Glutamatergic neuron (in vitro differentiated cells): ENCODE measurements at places on chromosomes 13 and 19. TPM values are rescaled to one million over a fixed set of nuclear protein-coding genes. Genes with fewer than 3 reads are reported as not detected.

DNA sequence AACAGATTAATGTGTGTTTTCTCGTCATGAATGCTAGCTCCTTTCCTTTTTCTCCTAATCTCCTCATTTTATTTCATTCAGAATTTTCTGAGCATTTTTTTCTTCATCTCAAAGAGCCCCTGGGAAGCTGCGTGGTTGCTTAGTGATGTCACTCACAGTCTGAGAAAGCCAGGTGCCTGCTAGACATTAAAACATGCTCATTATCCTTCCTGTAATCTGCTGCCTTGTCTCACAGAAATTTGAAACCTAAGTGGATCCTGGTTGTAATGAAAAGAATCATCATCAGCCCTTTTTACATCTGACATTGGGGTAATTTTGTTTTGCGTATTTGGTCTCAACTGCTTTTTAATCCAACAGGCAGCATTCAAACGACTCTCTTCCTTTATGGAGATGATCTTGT is 108.2 kb upstream of the RNF113B start:
- DNase-seq = no peak

GRCh38 chr19:45153339-45154063 is 7.3 kb downstream of the NKPD1 start:
- peak; percentile 87 for DNase-seq

DNA sequence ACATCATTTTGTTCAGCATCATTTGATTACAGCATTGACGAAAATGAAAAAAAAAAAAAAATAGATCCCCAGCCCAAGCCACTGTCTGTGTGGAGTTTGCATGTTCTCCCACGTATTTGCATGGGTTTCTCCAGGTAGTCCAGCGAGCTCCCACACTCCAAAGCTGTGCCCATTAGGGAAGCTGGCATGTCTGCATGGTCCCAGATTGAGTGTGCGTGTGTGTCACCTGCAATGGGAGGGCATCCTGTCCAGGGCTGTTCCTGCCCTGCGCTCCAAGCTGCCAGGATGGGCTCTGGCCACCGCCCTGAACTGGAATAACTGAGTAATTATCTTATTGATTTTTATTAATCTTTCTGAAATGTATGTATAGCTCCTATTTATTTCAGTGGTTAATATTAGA is 88.6 kb downstream of the KLF12 start:
- no peak for DNase-seq

- peak; percentile 70 for DNase-seq
Observed at GRCh38 chr19:17680230-17680722, 7.9 kb downstream of the UNC13A start.

DNA sequence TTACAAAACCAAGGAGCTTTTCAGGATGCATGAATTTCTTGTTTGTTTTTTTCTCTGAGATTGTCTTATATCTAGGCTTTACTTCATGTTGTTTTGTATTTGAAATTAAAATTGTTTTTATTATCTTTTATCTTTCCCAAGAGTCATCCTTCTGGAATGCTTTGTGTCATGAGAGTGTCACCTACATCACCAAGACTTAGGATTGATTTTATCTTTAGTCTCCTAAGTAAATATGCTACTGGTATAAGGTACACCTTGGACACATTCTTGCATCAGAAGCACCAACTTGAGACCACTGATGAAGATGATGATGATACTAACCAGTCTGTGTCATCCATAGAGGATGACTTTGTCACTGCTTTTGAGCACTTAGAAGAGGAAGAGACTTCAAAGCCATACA is 26.4 kb downstream of the AKAP11 start:
- DNase-seq = no peak

GRCh38 chr13:65697843-65698242 is 1532.3 kb downstream of the PCDH9 start:
- DNase-seq = no peak

- peak; percentile 46 for DNase-seq
Observed at GRCh38 chr13:71867131-71867814, at the start of gene DACH1. TSS of gene DACH1 (minus strand) at chr13:71867204.

GRCh38 chr19:19382118-19382517 is 23.4 kb upstream of the GATAD2A start:
- no peak for DNase-seq

DNA sequence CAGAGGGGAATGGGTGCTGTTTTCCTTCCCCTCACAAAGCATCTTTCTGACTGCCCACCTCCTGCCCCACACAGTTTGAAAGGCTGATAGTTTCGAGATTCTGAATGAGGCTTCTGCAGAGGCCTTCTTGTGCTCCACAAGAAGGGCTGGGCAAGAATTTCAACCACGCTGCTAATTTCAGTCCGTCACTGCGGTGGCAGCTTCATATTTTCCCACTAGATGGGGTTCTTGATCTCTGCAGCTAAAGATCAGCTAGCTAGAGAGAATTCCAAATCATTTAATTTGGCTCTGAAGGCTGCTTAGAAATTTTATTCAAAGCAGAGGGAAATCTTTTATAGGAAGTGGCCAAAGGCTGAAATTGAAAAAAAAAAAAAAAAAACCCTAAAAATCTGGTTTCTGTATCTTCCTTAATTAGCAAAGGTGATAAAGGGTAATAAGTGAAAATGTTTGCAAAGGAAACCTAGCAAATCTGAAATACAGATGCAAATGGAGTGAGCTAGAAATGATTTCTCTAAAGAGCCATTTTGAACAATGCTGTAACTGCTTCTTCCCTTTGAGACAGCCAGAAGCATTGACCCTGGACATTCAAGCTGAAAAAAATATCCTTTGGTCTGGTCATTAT is 38.0 kb upstream of the C13orf42 start:
- DNase-seq = peak; percentile 36

The TBXA2R gene
- not detected for total RNA-seq

The DCT gene
- 0.07 TPM for total RNA-seq
